ENCODE measurements at places on chromosomes 7 and 10.

- DNase-seq: no peak
Observed at GRCh38 chr7:8232999-8233847, 28.7 kb downstream of the ICA1 start.

DNA sequence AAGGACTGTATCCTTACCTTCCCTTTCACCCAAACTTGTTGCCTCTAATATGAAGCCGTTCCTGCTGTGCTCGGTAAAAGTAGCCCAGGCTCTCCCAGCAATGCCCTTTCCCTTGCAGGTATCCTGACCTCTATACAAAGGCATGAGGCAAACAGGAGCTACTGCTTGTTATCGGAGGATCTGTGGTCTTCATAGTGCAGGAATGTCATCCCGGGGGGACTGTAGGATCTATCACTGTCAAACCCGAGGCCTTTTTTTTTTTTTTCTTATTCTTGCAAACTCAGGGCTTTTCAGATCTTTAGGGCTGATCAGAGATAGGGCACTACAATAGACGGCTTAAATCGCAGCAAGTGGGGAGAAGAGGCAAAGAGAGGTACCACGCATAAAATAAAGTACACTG lies 1206.6 kb downstream of the TYW1 start:
- no peak for DNase-seq

GRCh38 chr10:25875556-25876165 lies 58.4 kb upstream of the MYO3A start:
- DNase-seq: no peak

DNA sequence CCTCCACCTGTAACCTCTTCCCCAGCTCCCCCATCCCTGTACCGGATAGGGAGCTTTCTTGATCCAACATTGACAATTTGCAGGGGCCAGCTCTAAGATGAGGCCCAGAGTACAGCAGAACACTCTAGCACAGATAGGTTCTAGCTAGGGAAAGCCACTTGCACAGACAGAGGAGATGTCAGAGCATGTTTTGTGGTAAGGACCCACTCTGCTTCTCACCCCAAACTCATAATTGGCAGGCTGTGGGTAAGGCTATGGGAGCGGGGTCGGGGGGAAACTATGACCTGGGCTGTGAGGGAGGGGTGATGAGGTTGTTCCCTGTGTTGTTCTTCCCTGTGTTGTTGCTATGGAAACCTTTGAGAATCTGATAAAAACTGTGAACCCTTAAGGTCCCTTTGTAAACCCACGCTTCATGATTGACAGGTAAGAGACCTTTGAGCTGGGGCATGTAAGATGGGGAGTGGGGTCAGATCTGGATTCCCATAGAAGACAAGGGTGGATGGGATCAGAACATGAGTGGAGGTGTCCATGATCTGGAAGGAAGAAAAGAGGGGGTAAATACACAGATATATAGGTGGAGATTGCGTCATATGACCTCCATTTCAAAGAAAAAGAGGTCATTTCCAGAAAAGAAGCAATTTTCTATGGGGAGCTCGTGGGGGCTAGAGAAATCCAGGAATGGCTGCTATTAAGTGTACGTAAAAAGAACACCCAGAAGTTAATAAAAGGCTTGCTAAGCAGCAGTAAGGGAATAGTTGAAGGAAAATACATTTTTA lies 4.0 kb downstream of the CALD1 start:
- no peak for DNase-seq

GRCh38 chr7:94901981-94902380 lies 5.4 kb upstream of the PPP1R9A start:
- DNase-seq: no peak

DNA sequence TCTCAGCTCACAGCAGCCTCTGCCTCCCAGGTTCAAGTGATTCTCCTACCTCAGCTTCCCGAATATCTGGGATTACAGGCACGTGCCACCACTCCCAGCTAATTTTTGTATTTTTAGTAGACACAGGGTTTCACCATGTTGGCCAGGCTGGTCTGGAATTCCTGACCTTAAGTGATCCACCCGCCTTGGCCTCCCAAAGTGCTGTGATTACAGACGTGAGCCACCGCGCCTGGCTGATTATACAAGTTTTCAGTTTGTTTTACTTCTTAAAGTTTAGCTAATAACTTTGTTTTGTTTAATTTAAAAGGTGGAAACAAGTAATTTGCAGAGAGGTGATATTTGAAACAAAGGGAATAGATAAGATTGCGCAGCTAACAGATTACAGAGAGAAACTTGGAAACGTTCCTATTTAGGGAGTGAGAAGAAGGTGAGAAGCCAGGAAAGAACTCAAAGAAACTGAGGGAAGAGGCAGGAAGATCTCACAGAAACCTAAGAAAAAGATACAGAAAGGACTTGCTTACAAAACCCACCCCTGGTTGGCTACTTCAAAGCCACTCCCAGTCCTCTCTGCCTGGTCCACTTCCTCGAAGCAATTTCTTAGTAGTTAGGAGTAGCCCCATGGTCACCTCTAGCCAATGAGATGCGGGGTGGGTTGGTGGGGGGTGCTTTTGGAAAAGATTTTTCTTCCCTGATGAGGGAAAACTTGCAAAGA lies 15.0 kb upstream of the PDLIM1 start:
- no peak for DNase-seq

- DNase-seq: no peak
Observed at GRCh38 chr10:79292026-79292766, 55.1 kb upstream of the PPIF start.

DNA sequence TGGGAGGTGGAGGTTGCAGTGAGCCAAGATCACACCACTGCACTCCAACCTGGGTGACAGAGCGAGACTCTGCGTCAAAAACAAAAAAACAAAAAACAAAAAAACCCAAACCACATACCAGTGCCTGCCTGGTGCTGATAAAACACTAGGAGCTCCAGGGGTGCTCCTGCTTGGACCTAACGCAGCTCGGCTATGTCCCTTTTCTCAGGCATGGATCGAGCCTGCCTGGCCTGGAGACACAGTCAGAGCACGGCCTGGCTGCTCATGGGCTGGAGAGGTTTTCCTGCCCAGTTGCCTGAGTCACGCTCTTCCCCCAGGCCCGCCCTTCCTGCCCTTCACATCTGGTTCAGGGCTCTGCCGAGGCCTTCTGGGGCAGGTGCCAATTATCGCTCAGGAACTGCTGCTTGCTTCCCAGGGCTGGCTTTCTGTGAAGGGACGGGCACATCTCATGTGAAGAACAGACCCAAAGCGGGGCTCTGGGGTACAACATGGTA lies 12.6 kb upstream of the NPFFR1 start:
- DNase-seq: no peak

Measured in central memory CD8-positive, alpha-beta T cell (primary cell).